Endodermal cell (in vitro differentiated cells): ENCODE measurements at places on chromosomes 4 and X. TPM values are rescaled to one million over a fixed set of nuclear protein-coding genes. Genes with fewer than 3 reads are reported as not detected.

The PDZD4 gene
- 30.1 to 46.9 TPM (median 35.1 TPM) in 3 replicates for total RNA-seq

The FGB gene
- total RNA-seq: not detected in 2 replicates

The MCF2 gene
- 0.63 to 1.1 TPM (median 0.72 TPM) in 3 replicates for total RNA-seq

The FAM47E gene
- 0.50 and 0.84 TPM in 2 replicates for total RNA-seq

The SLIT2 gene
- total RNA-seq: 3.2 to 3.6 TPM (median 3.4 TPM) in 3 replicates

The SHOX gene
- total RNA-seq: not detected in 2 replicates

The KDR gene
- total RNA-seq: 14.4 and 14.9 TPM in 2 replicates

The TRIM75 gene
- total RNA-seq: not detected in 3 replicates

The FRMPD4 gene
- total RNA-seq: 0.05 to 0.09 TPM in 2 of 3 replicates, not detected in the other

The TBX22 gene
- 0.88 and 1.8 TPM in 2 replicates for total RNA-seq

The TRIML2 gene
- total RNA-seq: 0.32 to 0.63 TPM (median 0.53 TPM) in 3 replicates

The PNMA6F gene
- not detected in 2 replicates for total RNA-seq

The DKC1 gene
- 70.8 and 83.0 TPM in 2 replicates for total RNA-seq

The POLN gene
- total RNA-seq: 0.92 to 3.6 TPM (median 2.8 TPM) in 3 replicates

The USP17L12 gene
- total RNA-seq: not detected in 3 replicates

The KLHL4 gene
- total RNA-seq: 40.8 and 42.6 TPM in 2 replicates

The FAM149A gene
- 2.4 to 2.8 TPM (median 2.4 TPM) in 3 replicates for total RNA-seq

The EPHA5 gene
- 0.07 TPM in 1 of 2 replicates, not detected in the other for total RNA-seq

The SPOCK3 gene
- total RNA-seq: 20.9 to 24.4 TPM (median 21.1 TPM) in 3 replicates

The SPIN2B gene
- total RNA-seq: 16.1 and 16.4 TPM in 2 replicates

The CCNA2 gene
- total RNA-seq: 62.8 and 71.2 TPM in 2 replicates

The FGFR3 gene
- 34.8 to 108 TPM (median 107 TPM) in 3 replicates for total RNA-seq

The DBET gene
- not detected in 3 replicates for total RNA-seq

The KCND1 gene
- total RNA-seq: 5.9 and 7.0 TPM in 2 replicates

The PLP1 gene
- 3.6 to 5.1 TPM (median 4.3 TPM) in 3 replicates for total RNA-seq

The IL15 gene
- total RNA-seq: 0.14 and 0.42 TPM in 2 replicates

The KLHL8 gene
- 4.3 and 5.0 TPM in 2 replicates for total RNA-seq

The CDKL2 gene
- total RNA-seq: 0.84 to 2.1 TPM (median 1.3 TPM) in 3 replicates

The ESX1 gene
- not detected in 3 replicates for total RNA-seq

The TRIM60 gene
- not detected in 3 replicates for total RNA-seq

The MAGEA2B gene
- total RNA-seq: not detected in 3 replicates

The MAGEA3 gene
- total RNA-seq: not detected in 3 replicates

The FAM184B gene
- 0.07 TPM in 2 replicates for total RNA-seq

The CLDN22 gene
- 0.15 and 0.27 TPM in 2 replicates for total RNA-seq

The RHOXF2 gene
- not detected in 3 replicates for total RNA-seq

The FRAS1 gene
- total RNA-seq: 76.4 to 96.9 TPM (median 78.3 TPM) in 3 replicates

The PRSS12 gene
- 5.0 and 5.3 TPM in 2 replicates for total RNA-seq

The NR3C2 gene
- 0.44 and 0.77 TPM in 2 replicates for total RNA-seq

The PAGE2B gene
- not detected in 2 replicates for total RNA-seq

The GPR50 gene
- 0.18 to 0.50 TPM (median 0.35 TPM) in 3 replicates for total RNA-seq

The PNMA6A gene
- total RNA-seq: 4.8 to 7.6 TPM (median 6.6 TPM) in 3 replicates

The SLC26A1 gene
- 0.75 and 1.0 TPM in 2 replicates for total RNA-seq
